Hypothalamus (tissue), 51 donors: ENCODE measurements at places on chromosomes 7 and 10.

- no peak for DNase-seq
Measured at GRCh38 chr10:72020914-72021809, 57.0 kb downstream of the CHST3 start.

DNA sequence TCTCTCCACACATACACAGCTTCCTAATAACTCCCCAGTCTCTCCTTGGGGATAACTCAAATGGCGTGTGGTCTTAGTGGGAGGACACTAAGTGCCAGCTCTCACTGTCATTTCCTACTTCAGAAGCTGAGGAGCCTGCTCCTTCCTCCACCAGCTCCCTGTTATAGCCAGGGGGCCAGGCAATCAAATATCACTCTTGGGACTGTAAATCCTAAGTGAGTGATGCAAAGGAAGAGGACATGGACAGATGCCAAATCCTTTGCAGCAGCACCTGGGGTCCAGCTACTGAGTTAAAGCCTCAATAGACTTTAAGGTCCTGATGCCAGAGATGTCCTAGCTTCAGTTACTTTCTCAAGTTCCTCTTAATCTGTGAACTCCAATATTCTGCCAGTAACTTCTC lies 34.1 kb downstream of the SEM1 start:
- no peak for DNase-seq

- no peak for DNase-seq
Measured at GRCh38 chr7:2869981-2870380, 25.9 kb upstream of the GNA12 start.

DNA sequence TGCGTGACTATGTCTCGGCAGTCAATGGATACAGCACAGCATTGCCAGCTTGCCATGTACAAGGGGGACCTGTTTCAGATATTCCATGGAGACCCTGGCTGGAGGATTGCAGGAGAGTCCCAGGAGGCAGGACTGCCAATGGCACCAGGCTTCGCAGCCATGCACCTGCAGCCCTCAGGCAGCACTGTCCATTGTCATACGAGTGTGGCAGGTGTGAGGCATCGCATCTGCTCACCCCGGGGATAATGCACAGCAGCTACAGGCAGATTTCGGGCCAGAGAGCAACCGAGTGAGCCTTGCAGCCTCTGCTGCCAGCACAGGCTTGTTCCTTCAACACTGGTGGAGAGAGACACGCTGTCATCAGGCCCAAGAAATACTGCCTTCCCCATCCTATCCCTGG lies 415.1 kb downstream of the PAXIP1 start:
- DNase-seq, result no peak

GRCh38 chr7:17027143-17027788 lies 145.5 kb upstream of the AGR3 start:
- no peak for DNase-seq

- no peak for DNase-seq
Measured at GRCh38 chr7:18468795-18469194, 26.8 kb upstream of the HDAC9 start.

- DNase-seq, result no peak
Measured at GRCh38 chr7:137304624-137305235, 38.8 kb downstream of the PTN start.

- DNase-seq, result no peak
Measured at GRCh38 chr10:29921071-29921446, 138.3 kb downstream of the JCAD start.

DNA sequence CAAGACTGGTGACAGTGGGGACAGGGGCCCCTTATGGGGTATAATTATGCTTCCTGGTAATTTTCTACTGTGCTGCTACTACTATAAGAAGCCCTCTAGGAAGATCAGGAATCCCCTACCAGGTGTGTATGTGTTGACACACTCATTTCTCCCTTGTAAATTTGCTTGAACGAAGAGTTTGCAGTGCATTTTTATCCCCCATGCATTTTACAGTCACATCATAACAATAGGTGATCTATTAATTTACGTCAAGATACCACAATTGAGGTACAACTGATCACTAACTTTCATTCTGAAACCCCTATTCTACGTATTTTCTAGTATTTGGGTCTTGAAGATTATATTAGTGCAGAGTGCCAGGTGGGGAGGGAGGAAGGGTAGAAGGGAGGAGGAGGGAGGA lies 252.2 kb downstream of the NSUN6 start:
- no peak for DNase-seq

GRCh38 chr10:113705344-113705652 lies 25.6 kb downstream of the CASP7 start:
- DNase-seq, result no peak

- DNase-seq, result no peak
Measured at GRCh38 chr7:50815138-50815537, 32.4 kb upstream of the GRB10 start.

- DNase-seq, result no peak
Measured at GRCh38 chr7:87435546-87435945, 39.9 kb downstream of the ABCB4 start.

DNA sequence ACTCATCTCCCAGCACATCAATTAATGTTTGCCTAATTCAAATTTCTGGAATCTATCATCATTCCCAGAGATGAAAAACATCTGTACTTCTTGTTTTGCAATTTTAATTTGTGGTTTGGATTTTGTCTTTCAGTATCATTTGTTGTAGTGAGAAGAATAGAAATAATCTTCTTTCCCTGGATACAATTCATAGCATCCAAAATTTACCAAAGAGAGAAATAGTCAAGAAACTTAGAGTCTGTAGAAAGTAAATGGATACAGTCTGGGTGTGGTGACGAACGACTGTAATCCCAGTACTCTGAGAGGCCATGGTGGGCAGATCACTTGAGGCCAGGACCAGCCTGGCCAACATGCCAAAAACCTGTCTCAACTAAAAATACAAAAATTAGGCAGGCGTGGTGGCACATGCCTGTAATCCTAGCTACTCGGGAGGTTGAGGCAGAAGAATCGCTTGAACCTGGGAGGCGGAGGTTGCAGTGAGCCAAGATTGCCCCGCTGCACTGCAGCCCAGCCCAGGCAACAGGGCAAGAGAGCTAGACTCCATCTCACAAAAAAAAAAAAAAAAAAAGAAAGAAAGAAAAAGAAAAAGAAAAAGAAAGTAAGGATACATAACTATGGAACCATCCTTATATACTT lies 193.0 kb downstream of the RELN start:
- DNase-seq, result no peak

DNA sequence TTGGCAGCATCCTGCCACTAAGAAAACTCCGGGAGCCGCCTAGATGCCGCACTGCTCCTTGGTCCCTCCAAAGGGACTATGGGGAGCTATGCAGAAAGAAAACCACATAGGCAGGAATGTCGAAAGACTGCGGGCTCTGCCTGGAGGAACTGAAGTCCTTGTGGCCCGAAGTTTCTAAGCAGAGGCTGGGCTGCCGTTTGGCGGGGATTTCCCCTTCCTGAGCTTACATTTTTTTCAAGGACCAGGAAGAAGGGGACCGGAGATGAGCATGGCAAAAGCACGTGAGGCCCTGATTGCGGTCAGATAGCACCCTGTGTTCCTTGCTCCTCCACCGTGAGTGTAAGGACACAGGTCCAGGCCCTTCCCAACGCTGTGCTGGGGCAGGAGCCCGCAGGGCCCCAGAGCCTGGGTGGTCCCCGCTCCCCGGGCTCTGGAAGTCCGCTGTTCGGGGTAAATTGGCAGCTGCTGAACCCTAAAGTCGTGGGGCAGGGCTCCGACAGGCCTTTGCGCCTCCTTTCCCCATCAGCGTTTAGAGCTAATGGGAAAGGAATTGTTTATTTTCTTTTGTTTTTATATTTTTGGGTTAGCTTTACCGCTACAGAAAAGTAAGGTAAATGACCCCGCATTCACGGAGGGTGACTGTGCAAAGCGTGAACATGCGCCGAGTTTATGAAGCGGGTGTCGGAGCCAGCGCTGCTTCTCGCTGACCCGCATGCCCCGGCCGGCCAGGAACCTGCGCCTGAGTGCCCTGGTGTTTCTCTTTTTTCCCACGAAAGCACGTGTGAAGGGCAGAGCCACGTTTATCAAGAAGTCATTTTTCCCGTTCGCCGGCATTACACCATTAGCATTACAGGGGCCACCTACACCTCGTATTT lies 356.5 kb upstream of the ZNF32 start:
- DNase-seq, result no peak

DNA sequence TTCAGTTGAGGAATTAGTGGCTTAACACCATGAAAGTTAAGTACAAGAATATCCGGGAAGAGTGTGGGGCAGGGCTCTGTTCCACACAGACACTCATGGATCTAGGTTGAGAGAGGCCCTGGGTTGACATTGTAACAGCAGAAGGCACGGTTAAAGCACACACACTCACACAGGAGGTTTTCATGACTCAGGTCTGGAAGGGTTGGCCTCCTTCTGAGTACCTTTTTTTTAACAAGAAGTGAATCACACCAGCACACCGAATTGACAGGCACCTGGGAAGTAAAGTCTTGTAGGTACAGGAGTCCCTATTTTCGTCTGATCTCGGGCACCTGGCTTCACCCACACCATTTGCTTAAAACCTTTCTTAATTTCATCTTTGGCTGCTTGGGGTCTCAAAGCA lies 509.4 kb upstream of the ADARB2 start:
- DNase-seq, result no peak

- no peak for DNase-seq
Measured at GRCh38 chr10:37947526-37947925, 28.9 kb downstream of the ZNF25 start.

GRCh38 chr7:135653340-135654080 lies 8.8 kb upstream of the STMP1 start:
- DNase-seq, result no peak

DNA sequence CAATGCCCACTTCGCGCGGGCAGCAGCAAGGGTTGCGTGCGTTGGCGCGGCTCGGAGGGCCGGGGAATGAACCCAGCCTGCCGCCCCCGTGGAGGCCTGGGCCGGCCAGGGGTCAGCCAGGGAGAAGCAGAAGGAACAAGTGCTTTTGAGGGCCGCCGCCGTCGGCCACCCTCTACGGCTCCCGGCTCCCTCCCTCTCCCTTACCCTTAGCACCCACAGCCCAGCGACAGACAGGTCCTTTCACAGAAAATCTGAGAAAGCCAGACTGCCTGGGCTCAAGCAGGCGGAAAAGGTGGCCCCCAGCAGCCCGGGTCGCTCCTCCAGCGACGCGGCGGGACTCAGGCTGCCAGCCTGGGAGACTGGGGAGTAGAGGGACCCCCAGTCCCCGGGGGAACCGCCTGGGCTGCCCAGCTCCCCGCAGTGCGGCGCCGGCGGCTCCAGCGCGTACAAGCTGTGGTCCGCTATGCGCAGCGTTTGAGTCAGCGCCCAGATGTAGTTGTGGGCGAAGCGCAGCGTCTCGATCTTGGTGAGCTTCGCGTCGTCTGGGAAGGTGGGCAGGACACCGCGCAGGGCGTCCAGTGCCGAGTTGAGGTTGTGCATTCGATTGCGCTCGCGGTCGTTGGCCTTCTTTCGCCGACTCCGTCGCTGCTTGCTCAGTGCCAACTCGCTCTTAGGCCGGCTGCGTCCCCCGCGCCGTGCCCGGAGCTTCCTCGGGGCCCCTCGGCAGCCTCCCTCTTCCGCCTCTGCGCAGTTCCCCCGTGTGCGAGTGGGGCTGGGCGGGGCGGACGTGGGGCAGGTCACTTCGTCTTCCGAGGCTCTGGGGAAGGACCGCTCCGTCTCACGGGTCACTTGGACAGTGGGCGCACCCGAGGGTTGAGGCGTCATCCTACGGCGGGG lies 815 bp downstream of the NEUROG3 start:
- DNase-seq, result no peak

- no peak for DNase-seq
Measured at GRCh38 chr10:68406111-68406814, 814 bp downstream of the RUFY2 start.

DNA sequence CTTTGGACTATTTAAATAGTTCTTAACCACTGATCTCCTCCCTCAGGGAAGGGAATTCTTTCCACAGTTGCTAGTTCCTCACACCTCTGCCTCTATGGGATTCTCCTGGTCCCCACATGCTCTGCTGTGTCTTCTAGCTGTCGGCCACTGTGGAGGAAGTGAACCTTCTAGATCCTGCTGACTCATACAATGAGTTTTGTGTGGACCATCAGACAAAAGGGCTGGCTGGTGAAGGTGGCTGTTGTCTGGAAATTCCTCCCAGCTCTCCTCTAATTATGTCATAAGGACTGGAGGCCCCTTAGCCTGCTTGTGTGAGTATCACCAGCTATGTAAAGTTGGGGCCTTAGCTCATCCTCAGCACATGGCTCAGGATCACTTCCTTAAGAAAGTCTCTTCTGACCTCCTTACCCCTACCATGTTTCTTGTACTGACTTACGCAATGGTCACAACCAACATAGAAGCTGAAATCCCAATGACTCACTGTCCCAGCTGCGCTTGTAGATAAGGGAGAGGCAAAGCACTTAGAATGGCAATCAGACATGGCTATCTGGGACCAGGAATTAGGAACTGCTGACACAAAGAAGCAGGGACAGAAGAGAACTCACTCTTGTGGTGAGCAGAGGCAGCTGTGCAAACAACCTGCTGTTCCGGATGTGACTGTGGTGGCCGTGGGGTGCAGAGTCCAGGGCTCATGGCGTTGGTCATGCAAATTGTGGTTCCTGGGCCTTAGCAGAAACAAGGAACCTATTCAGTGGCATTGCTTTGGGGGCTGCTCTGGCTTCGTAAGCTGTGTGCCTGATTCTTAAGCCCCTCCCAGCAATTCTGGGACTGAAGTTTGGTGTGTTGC lies 2.5 kb upstream of the MACC1 start:
- DNase-seq, result peak; percentile 11

DNA sequence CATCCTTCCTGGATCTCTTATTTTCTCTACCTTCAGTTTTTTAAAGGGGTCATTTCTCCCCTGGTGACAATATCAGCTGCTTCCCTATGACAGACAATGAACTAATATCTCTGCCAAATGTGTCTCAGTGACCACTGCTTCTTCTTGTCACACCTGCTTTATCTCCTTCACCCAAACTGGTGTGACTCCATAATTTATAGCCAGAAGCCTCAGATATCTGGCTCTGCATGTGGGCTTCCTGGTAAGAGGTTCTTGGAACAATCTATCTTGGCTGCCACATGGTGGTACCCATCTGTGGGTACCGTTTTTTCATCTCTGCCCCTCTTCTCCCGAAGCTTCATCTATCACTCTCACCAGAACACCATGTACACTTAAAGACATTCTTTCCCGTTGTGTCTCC lies 37.0 kb downstream of the CPVL start:
- DNase-seq, result no peak

GRCh38 chr10:89062861-89063260 lies 72.3 kb downstream of the FAS start:
- no peak for DNase-seq

DNA sequence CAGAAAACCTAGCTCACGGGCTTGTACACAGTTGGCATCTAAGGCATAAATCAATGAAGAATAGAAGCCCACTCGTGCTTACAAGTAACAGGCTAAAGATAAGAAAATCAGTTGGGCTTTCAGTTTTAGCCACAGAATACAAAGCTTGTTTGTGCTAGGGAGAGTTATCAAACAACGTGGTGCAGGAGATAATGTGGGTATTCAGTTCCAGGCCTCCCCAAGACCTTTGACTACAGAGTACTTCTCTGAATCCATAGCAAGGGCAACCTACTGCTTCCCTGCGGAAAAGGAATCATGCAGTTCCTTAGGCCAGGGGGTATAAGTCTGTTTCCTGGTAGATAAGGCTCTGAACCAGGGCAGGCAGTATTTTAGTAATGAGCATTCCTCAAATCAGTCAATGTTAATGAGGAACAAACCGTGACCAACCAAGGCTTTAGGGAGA lies 219.5 kb upstream of the CSTF2T start:
- DNase-seq, result no peak
